Large intestine (tissue), 12 donors: ENCODE measurements at places on chromosomes 4 and X. TPM values are rescaled to one million over a fixed set of nuclear protein-coding genes. Genes with fewer than 3 reads are reported as not detected.

Gene GABRQ
- polyA plus RNA-seq: 0.40 TPM

Gene SMIM10
- polyA plus RNA-seq: 2.8 TPM

Gene VCX3B
- not detected for polyA plus RNA-seq

Gene CCSER1
- 9.5 TPM for polyA plus RNA-seq

Gene GABRE
- polyA plus RNA-seq: 47.5 TPM

Gene TEX13C
- not detected for polyA plus RNA-seq

Gene UGT2B17
- 287 TPM for polyA plus RNA-seq

Gene ITIH6
- 0.04 TPM for polyA plus RNA-seq

- DNase-seq: no peak
Measured at GRCh38 chr4:173534434-173534833, 4.4 kb upstream of the HAND2 start.

DNA sequence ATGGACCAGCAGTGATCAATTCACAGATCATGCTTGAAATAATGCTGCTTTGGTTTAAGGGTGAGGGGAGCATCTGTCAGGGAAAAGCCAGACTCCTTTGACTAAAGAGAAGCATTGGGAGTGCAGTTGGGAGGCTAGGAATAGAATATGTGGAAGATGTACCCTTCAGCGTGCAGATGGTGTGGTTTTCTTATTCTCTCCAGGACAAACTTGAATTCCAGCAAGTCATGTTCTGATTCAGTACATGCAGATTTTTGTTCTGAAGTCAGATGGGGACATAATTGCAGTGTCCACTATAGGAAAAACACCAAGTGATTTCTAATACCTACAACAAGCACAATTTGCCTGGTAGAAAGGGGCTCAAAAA, 99.0 kb upstream of the LIMCH1 start:
- DNase-seq: no peak

DNA sequence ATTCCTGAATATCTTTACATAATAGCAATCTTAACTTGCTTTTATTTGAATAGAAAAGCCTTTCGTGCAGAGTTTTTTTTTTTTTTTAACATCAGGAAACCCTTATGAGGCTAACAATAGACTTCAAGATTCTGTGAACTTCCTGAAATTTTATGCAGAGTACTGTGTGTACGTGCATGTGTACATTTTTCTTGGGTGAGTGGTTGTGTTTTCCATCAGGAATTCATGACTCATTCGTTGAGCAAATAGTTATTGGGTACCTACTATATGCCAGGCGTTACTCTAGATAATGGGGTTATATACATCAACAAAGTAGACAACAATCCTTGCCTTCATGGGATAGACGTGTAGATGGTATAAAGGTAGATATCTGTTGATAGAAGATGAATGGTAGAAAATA, 59.1 kb downstream of the MRPL1 start:
- DNase-seq: no peak

DNA sequence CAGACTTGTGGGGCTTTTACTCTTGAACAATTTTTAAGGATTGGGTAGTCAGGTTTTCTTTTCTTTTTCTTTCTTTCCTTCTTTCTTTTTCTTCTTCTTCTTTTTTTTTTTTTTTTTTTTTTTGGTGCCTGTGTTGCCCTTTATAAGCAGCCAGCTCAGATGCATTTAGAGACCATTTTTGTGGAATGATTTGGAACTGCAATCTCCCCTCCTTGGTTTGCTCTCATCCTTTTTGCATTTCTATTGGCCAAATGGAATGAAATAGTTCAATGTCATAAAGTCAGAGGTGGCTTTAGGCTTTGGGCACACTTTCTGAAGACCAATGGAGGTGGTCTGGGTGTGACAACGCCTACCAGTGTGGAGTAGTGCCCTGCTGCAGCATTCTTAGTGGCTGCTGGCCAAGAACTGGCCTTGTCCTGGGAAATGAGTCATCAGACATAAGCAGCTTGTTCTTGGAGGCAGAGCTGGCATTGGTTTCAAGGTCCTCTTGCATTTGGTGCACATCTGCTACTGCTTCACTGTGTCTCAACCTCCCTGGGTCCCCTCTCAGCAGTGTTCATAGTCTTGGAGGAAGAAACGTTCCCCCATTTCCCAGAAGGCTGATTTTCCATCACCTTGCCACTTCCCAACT, 84.5 kb downstream of the CT47B1 start:
- no peak for DNase-seq

DNA sequence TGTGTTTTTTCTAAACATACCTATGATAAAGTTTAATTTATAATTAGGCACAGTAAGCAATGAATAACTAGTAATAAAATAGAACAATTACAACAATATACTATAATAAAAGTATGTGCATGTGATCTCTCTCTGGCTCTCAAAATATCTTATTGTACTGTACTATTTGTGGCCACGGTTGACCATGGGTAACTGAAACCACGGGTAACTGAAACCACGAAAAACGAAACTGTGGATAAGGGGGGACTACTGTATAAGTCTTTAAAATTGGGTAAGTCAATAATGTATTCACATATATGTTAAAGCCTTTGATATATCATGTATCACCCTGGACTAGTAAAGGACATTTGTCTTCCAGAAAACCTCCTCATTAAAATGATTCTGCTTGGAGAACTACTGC, 20.0 kb downstream of the TMEM154 start:
- DNase-seq: no peak

DNA sequence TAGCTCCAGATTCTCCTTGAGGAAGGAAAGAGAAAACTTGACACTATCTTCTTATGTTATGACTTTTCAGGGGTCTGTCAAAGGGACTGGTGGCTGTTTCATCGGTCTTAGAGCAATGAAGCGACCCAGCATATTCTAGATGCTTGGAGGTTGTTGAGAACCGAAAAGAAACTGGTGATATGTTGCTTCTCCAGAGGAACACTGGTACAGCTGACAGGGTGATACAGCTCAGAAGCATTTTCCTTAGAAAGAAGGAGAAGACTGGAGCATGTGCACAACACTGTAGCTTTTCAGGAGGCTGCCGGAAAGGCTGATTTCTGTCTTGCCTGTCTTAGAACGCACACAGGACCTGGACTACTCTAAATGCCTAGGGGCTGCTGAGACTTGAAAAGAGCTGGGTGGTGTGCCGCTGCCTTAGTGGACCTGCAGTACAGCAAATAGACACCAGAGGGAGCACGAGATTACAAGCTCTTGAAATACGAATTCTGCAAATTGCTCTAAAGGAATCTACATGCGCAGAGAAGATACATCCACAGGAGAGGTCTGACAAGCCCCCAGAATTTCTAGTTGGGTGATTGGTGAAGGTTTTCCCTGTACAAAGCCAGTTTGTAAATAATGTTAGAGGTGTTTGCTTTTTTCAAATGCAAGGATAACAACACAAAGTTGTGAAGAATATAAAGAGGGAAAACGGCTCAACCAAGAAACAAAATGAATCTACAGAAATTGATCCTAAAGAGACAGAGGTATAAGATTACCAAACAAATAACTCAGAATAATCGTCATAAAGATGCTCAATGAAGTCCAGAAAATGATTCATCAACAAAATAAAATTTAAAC, 223.1 kb upstream of the DMD start:
- peak; percentile 10 for DNase-seq

- no peak for DNase-seq
Measured at GRCh38 chr4:163385466-163385865, 41.8 kb downstream of the NPY5R start.

DNA sequence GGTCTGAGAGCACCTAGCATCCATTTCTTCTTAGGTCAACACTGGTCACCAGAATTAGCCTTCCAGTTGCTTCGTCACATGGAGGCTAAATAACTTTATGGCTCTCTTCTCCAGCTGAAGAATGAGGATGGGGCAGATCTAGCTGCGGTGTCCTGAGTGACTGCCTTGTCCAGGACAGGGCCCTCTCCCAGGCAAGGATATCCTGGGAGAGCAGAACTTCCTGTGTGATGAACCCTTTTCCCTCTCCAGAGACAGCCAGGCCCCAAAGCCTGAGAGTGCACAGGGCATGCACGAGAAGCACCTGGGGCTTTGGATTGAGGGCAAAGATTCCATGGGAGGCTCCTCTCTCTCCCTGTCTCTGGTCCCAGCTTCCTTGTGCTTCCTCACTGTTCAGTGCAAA, 108.2 kb upstream of the MAMLD1 start:
- no peak for DNase-seq

DNA sequence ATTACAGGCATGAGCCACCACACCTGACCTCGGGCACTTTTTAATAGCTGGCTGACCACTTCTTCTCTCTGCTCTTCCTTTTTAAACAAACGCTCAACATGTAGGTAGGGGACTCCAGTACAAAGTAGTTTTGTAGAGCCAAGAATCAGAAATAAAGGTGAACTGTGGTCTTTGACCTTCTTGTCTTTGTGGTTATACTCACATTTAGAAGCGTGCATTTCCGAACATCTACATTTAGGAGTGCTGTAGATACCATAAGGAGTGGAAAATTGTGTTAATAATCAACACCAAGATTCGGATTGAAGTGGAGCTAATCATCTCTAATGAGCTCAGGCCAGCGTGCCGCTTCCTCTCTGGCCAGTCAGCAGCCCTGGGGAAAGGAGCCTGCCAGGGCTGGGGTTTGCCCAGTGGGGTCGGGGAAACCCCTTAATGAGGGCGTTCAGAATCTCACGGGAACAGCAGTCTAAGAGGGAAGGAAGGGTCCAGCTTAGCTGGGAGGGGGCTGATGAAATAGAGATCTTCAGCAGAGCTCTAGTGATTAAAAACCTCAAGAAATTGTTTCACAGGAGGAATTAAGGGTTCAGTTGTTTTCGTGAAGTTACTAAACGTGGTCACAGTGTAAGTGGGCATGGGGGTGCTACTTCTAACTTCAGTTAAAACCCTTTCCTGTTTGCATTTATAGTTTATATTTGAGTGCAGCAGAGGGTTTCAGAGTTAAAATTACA, 81.2 kb downstream of the GAB1 start:
- DNase-seq: no peak

- no peak for DNase-seq
Measured at GRCh38 chr4:122500852-122501501, 44.5 kb upstream of the IL2 start.

DNA sequence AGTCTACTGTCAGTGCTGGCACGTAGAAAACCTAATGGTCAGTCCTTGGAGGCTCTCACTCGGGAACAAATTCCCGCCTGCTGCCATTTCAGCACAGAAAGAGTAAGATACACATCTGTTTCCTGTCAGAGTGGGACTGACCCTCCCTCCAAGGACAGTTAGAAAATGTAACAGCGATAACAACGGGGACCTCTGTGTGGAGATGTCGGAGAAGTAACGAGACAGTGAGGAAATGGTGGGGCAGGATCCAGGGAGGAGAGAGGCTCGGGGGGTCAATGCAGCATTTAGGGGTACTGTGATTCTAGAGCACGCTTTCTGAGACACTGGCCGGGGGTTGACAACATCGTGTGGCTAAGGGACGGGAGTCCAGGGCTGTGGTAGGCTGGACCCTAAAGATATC, 36.0 kb upstream of the SORCS2 start:
- DNase-seq: no peak

DNA sequence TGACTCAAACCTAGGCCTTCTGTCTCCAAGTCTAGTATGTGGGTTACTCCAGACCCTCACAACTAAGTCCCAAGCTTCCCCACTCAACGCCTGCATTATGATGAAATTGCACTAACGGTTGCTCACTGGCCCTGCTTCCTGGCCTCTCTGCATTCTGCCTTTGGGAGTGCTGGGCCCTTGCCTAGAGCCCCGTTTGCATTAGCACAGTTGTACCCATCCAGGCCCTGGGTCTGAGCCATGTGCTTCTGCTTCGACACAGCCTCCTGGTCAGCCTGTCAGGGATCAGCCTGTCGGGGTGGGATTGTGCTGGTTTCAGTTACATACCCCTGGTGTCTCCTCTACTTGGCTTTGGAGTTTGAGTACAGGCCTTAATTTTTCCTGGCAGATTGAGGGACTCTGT, 58.4 kb downstream of the DCUN1D4 start:
- no peak for DNase-seq

DNA sequence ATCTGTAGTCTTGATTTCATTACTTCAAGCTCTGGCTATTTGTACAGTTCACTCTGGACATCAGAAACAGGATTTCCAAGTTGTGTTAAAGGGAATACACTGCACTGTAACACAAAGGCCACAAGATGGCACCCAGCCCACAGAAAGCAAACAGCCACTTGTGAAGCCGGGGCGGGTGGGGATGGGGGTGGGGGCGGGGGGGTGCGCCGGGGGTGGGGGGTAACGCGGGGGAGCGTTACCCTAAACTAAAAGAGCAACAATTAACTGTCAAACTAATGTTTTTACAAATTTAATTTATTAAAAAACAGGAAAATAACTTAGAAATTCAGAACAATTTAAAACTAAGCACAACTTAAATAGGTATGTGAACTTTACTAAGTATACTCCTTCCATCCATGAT, 27.3 kb downstream of the PRDX4 start:
- peak; percentile 23 for DNase-seq

- DNase-seq: no peak
Measured at GRCh38 chr4:120070196-120070595, 3.5 kb upstream of the MAD2L1 start.

DNA sequence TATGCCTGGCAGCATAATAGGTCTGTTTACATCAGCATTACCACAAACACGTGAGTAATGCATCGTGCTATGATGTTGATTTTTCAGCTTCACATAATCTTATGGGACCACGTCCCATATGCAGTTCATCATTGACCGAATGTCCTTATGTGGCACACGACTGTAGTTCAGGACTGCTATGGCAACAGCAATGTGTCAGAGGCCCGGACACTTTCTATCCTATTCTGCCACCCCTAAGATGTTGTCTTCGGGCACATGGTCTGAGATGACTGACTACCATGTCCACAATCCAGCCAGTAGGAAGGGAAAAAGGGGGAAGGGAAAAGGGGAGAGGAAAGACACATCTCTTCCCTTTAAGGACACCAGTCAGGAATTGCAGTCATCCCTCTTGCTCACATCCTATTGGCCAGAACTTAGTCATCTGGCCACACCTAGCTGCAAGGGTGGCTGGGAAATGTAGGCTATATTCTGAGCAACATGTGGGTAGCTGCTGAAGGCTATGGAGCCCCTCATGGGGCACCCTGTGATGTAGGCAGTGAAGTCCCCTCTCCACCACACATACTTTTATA, 196.0 kb upstream of the RBPJ start:
- peak; percentile 37 for DNase-seq

DNA sequence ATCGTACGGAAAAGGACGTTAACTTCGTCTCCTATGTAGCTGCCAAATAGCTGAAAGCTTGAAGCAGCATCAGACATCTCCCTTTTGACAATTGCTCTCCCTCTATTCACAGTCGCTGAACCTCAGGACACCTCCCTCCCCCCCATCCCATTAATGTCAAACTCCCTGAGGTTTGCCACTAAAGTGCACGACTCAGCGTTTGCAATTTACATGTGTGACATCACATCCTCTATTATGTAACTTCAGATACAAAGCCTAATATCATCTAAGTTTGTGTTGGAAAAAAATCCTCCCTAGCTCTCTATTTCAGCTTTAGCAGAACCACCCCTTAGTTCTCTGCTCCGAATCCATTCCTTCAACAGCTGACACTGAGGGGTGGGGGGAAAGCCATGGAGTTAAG, 5.5 kb upstream of the NR3C2 start:
- DNase-seq: no peak

- no peak for DNase-seq
Measured at GRCh38 chr4:33316033-33316432, 2595.9 kb downstream of the PCDH7 start.

GRCh38 chrX:47241201-47242011, 8.6 kb downstream of the USP11 start:
- no peak for DNase-seq

- DNase-seq: no peak
Measured at GRCh38 chr4:176193126-176193525, 2.3 kb downstream of the SPATA4 start.
